ENCODE measurements at places on chromosomes 1 and 21. TPM values are rescaled to one million over a fixed set of nuclear protein-coding genes. Genes with fewer than 3 reads are reported as not detected.

DNA sequence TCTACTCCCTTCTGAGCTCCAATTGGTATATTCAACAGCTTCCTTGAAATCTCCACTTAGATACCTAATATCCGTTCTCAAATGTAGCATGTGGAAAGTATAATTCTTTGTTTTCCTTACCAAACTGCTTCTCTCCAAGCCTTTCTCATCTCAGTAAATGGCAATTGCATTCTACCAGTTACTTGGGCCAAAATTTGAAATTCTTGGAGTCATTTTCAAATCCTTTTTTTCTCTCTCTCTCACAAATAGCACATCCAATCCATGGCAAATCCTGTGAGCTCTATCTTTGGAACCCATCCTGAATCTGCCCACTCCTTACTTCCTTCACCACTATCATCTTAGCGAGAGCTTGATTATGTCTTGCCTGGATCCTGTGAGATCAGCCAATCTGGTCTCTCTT, 39.3 kb upstream of the SLC35F3 start:
- no peak overlapping the region for H3K27ac ChIP-seq
- no peaks in the 10 kb centered on the region for H3K27me3 ChIP-seq
- no peaks in the 10 kb centered on the region for H3K36me3 ChIP-seq

GRCh38 chr1:202234331-202235002, 40.9 kb downstream of the LGR6 start:
- peaks cover 21% of the 10 kb centered on the region for H3K4me1 ChIP-seq
- no peak overlapping the region for H3K4me3 ChIP-seq
- H3K36me3 ChIP-seq = no peaks in the 10 kb centered on the region
- no peak for DNase-seq
- no peak overlapping the region for H3K27ac ChIP-seq

DNA sequence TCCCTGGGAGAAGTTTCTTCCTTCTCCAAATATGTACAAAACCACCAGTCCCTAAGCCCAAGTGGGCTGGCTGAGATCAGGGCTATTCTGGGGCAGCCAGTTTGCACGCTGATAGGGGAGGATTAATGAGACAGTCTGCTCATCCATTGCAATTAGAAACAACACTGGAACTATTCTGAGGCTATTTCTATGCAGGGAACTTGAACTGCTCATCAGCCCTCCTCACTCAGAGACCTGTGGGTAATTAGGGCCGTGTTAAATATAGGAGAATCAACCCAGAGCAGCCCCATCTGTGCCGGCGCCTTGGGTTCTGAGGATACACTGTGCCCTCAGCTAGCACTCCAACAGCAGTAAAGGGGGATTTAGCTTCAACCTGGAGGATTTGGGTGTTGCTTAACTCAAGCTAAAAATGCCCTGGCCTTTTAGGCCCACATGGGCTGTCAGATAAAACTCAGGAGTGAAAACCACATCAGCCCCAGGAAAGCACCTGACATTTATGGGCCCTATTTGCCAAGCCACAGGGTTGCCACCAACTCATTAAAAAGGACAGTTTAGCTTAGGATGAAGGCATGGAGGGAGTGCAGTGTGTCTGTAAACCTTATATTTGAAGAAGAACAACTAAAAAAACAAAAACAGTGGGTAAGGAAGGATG, 53.9 kb downstream of the DUSP10 start:
- H3K27me3 ChIP-seq = no peaks in the 10 kb centered on the region
- no peaks in the 10 kb centered on the region for H3K4me1 ChIP-seq
- no peak for DNase-seq
- no peak overlapping the region for H3K27ac ChIP-seq

DNA sequence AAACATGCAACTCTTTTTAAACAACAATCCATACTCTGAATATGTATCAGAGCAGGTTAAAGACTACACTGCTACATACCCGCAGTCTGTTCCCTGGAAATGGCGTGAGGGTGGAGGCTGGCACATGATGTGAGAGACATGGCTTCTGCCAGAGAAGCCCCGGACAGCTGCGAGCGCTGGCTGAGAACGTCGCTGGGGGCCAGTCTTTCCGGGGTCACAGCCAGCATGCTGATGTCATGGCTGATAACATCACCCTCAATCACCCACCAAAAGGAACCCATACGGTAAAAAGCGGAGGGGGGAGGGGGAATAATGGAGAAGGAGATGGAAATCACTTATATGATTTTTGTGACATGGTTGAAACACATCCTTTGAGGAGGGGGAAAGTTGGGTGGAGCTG, 29.1 kb downstream of the C1orf198 start:
- no peak overlapping the region for H3K27ac ChIP-seq
- DNase-seq = no peak
- H3K36me3 ChIP-seq = no peaks in the 10 kb centered on the region

DNA sequence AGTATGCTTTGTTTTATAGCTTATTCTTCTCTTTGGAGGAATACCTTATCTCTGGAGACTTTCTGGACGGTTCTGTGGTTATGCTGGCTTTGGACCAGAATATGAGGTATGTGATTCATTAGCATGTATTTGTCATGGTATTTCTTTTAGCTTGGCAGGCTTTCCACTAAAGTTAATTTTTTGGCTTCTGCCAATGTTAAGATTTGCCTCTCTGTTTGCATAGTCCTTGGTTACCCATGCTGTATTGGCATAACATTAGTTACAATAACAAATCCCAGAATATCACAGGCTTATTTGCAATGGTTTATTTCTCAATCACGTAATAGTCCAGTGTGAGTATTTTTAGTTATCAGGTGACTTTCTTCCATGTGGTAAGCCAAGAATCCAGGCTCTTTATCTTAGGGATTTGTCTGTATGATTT, 9.7 kb downstream of the ZMPSTE24 start:
- DNase-seq = no peak
- no peak overlapping the region for H3K27ac ChIP-seq
- H3K36me3 ChIP-seq = peaks cover 46% of the 10 kb centered on the region
- no peaks in the 10 kb centered on the region for H3K4me1 ChIP-seq

Gene PLA2G2E
- not detected for total RNA-seq

Gene ROR1
- total RNA-seq = 16.0 TPM

All from PC-9 (cell line).